ENCODE measurements at places on chromosomes 4 and X.
A peak's percentile ranks its signal among the peaks of the same experiment; 100 is the strongest.

DNA sequence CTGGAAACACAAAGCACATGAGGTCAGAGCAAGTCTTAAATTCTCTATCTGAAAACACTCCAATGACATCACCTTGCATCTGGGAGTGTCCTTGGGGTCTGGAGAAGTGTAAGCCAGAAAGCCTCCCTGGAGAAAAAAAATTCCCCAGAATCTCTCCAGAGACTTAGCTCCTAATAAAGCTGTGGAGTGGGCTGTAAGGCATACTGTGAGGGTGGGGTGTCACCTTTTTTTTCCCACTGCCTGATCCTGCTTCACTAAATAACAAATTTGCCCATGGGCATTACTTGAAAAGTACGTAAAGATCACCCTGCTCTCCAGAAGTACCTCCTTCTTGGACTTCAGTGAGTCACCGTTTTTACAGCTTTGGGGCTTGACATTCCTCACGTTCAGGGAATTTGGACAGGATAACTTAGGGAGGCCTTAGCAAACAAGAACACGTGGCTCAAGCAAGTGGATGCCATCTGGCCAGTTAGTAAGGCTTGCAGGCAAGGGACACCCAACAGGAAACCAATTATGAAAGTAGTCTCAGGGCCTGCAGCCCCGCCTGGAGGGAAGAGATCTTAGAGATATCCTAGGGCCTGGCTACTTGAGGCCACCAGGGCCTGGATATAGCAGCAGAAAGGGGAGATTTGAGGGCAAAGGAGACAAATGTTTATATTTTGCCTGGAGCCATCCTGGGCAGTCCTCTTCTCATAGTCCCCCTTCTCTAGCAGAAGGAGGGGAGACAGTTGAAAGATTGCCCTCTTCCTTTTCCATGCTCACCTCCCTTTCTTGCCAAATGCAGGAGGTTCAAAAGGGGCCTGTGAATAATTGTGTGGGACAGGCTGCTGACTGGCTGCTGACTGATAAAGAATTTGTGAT, 60.1 kb upstream of the PLAC1 start:
- DNase-seq, result no peak

DNA sequence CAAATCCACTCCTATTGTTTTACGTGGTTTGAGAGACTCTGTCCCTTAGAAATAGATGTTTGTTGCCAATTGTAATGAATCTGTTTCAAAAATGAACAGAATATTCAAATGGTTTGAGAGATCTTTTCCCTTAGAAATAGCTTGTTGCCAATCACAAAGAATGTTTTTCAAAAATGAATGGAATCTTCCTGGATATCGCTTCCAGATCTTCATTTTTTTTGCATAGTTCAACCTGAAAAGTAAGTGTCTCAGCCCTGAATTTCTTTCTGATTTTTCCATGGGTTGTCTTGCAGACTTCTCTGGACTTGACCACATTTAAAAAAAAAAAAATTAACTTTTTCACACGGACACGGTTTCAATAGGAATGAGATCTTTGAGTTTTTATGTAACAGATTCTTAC, 22.7 kb downstream of the SHOX start:
- DNase-seq, result no peak

DNA sequence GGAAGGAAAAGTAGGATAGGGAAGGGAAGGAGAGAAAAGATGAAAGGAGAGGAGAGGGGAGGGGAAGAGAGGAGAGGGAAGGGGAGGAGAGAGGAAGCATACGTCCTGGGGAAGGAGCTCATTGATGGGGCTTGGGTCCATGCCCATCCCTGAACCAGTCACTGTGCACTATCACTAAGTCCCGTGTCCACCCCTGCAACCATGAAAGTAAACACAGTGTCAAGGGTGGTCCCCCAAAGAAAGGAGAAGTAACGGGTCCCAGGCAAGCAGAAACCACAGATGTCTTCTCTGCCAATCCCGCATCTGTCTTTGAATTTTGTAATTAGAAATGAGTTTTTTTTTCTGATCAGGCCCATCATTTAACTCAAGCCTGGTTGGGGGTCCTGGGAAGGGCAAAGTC, 55.2 kb downstream of the LGI2 start:
- DNase-seq, result no peak

DNA sequence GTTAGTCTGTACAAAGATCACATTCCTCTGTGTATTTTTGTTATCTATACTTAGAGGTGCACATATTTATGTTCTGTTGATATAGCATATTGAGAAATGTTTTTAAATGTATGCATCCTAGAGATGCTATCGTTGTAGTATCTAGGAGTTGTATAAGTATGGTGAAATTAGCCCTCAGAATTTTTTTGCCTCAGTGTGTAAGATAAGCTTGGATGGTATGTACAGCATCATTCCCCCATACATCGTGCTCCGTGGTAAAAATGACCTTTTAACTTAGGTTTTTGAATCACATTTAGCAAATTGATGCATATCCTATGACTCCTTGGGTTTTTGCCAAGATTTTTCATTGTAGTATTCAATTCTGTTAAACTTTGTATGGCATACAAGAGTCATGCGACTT, 113.5 kb downstream of the RPA4 start:
- no peak for DNase-seq

DNA sequence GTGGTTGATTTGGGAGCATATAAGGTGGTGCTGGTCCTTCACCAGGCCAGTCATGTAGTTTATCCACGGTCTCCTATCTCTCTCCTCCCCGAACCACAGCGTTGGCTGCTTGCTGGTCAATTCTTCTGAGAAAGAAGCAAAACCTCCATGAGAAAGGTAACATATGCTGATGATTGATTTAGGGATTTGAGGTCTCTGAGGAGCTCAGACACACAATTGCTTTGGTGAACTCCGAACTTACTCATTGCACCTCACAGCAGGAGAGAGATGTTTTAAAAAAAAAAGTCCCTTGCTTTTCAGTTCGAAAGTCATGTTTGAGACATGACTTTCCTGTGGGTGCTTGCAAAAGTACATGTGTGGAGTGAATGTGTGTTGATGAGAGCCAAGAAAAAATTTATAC, 100.2 kb downstream of the TSPAN7 start:
- no peak for DNase-seq

- no peak for DNase-seq
These were observed 66.2 kb downstream of the FHIP1A start for GRCh38 chr4:151475035-151475714.

DNA sequence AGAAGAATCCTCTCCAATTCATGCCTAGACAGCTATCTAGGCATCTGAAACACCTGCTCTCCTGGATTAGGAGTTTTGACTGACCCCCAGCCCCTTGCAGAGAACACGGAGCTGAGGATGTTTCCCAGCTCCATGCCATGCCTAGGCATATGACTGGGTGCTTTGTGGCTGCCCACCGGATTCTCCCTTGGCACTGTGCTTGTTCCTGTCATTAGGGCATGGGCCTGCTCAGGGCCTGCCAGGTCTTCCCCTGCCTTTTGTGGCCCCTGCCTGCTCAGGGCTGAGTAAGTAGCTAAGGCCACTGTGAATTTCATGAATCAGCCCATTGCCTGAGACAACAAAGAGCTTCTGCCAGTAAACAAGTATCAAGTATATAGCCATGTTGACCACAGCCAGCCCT, 867.4 kb downstream of the TECRL start:
- no peak for DNase-seq

DNA sequence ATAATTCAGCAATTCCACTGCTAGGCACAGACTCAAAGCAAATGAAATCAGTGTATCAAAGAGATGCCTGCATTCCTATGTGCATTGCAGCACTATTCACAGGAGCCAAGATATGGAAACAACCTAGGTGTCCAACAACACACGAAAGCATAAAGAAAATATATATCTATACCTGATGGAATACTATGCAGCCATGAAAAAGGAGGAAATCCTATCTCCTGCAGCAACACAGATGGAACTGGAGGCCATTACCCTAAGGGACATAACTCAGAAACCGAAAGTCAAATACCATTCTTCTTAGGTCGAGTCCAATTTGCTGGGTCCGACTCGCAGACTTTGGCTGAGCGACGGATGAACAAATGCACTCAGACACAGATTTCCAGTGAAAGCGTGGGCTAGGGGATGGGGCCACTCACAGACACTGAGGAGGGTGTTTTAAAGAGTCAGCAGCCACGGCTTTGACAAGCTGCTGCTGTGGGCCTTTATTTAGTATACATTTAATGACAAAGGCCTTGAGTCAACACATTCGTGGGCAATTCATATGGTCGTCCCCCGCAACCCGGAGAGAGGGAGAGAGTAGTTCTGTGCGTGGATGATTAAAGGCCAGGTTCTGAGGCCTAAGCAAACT, 93.8 kb downstream of the DHRSX start:
- no peak for DNase-seq

DNA sequence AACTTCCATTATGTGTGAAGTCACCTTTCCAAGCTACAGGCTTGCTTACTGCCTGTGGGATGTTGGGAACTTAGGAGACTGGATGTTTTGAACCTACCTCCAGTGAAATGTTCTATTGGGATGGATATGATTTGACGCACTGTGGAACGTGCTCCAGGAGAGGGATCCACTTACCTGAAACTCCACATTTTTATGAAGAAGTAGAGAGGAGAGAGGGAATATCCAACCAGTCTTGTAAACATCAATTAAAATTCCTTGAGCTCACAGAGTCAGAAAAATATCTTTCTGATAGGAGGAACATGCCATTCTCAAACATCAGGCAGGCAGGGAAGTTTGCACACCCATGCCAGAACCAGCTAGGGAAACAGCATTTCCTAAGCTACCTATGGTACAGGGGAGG, 91.1 kb upstream of the MAOA start:
- DNase-seq, result no peak

DNA sequence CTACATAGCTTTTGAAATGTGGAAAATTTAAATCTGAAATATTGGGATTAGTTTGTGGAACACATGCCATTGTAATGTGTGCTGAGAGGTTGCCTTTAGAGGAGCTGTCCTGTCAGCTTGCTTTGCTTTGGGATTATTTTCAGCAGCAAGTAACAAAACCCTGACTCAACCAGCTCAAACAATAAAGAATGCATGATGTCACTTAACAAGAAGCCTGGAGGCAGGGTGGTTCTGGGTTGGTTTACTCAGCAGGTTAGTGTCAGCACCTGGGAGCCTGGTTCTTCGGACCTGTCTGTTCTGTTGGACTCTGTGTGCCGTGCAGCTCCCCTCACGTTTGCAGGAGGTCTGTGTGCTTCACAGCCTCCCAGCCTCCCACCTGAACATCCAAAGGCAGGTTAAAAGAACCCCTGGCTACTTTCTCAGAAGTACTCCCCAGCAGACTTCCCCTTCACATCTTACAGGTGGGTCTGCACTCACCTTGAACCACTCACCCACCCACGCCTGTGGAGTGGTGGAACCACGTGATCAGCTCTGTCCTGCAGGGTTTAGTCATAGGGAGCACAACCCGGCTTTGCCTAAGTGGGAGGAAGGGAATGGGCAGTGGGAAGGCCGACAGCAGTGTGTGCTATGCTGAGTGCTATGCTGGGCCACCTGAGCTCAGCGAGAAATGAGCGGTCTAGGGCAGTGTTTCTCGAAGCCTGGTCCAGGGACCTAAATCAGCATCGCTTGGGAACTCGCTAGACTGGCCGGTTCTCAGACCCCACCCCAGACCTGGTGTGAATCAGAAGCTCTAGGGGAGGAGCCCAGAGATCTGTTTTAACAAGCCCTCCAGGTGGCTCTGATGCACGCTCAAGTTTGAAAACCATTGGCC, 20.4 kb downstream of the TMEM131L start:
- no peak for DNase-seq

DNA sequence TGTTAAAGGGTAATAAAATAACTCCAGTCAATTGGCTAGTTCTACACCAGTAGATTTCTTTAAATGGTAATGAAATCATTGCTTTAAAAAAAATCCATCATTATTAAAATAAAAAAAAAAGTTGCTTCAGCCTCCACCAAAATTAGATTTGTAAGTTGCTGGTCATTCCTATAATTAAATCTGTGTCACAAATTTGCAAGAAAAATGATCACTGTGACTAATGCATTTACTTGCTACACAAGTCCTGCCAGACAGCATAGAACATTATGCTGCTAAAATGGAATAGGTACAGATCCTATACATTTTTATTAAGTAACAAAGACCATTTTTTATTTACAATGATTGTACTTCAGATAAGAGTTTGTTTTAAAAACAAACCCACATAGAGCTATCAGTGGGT, 85.8 kb downstream of the SLC10A7 start:
- no peak for DNase-seq

DNA sequence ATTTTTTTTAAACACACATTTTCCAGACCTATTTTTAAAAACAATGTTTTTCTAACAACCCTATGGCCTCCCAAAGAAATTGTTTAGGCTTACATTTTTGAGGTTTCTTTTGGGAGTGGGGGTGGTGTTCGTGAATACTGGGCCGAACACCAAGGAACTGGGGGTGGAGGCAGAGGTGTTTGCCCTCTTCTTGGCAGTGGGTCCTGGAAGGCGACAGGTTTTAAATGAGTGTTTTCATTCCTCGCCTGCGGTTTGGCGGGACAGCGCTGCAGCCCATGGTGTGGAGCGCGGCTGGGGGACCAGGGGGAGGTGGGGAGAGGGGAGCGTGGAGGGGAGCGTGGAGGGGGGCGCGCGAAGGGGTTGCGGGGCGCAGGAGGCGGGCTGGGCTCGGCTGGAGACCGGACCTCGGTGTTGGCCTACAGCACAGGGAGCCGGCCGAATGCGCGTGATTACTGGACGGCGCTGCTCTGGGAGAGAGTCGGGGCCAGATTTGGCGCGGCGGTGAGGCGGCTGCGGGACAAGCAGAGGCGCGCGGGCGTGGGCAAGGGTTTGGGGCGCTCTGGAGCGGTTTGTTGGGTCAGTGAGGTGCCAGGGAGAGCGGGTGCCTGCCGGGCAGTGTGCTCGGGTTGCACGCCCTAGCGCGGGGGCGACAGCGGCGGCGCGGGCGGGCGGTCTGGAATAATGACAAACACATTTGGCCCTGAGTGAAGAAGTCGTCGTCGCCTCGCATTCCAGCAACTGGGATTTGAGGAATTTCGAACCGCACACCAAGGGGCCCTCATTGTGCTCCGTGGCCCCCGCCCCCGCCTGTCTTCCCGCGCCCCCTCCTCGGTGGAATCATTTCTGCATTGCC, 764 bp downstream of the PDGFRA start:
- DNase-seq, result no peak

- no peak for DNase-seq
These were observed 198.1 kb downstream of the SOWAHB start for GRCh38 chr4:76699751-76700310.

- peak; percentile 55 for DNase-seq
These were observed 92.5 kb upstream of the ENPP6 start for GRCh38 chr4:184310171-184310567.

GRCh38 chr4:183905081-183905592, at the start of gene STOX2:
Gene STOX2, plus strand, starts transcription at chr4:183905307. Its CDS starts 1,484 bp downstream, at chr4:183906791.
- peak; percentile 13 for DNase-seq

All from inflammatory macrophage (primary cell).